Activated T-cell treated with anti-CD3 and anti-CD28 coated beads, Interleukin-2, amount 50 U/mL, for 48 hours (primary cell): ENCODE measurements at places on chromosomes 13 and 19.

- no peak for DNase-seq
Observed at GRCh38 chr19:45825917-45826893, 11.1 kb upstream of the RSPH6A start.

- DNase-seq: no peak
Observed at GRCh38 chr19:5931251-5931650, 17.2 kb downstream of the CAPS start.

GRCh38 chr13:98853771-98854221 is 101.3 kb upstream of the SLC15A1 start:
- DNase-seq: peak; percentile 81

DNA sequence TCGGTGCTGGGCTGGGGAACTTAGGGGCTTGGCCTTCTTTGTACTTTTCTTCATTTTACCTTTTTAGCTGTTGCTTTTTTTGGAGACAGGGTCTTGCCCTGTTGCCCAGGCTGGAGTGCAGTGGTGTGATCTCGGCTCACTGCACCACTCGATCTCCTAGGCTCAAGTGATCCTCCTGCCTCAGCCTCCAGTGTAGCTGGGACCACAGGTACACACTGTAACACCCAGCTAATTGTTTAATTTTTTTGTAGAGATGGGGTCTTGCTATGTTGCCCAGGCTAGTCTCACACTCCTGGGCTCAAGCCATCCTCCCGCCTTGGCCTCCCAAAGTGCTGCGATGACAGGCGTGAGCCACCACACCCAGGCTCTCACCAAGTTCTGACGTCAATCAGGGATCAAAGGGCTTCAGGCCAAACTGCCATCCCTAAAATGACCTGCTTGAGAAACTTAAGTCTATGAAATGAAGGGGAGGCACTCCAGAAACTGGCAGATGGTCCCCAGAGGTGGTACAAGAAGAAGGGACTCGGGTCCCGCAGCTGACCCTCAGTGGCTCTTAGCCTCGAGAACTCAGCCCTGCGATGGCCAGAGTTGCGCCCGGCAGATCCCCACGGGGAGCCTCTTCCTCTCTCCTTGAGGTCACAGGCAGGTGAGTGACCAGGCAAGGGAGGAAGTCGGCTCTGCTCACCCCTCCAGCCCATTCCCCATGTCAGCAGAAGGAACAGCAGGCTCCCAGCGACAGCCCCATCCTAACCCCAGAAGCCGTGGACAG is 61.7 kb downstream of the GNG7 start:
- no peak for DNase-seq
